ENCODE measurements at places on chromosomes 12 and 14. TPM values are rescaled to one million over a fixed set of nuclear protein-coding genes. Genes with fewer than 3 reads are reported as not detected.

TPPP2 gene
- total RNA-seq, result not detected

STYK1 gene
- total RNA-seq, result 6.7 TPM

TMEM119 gene
- total RNA-seq, result 2.2 TPM

FAM90A1 gene
- 0.16 TPM for total RNA-seq

KRAS gene
- 53.0 TPM for total RNA-seq

KRT77 gene
- total RNA-seq, result not detected

SPATA7 gene
- total RNA-seq, result 131 TPM

TAS2R19 gene
- total RNA-seq, result 28.7 TPM

AMN gene
- not detected for total RNA-seq

SIX6 gene
- total RNA-seq, result not detected

All from occipital lobe (tissue), 3 donors.